Fibroblast of the aortic adventitia (primary cell): ENCODE measurements at places on chromosomes 1 and 21. TPM values are rescaled to one million over a fixed set of nuclear protein-coding genes. Genes with fewer than 3 reads are reported as not detected.

Gene PADI2
- total RNA-seq = 0.09 and 0.16 TPM in 2 replicates

Gene AKIRIN1
- 32.8 and 33.6 TPM in 2 replicates for total RNA-seq

Gene GABPB2
- total RNA-seq = 5.2 and 14.6 TPM in 2 replicates

Gene NUP210L
- 0.09 TPM in 1 of 2 replicates, not detected in the other for total RNA-seq

Gene MAB21L3
- 0.18 and 0.41 TPM in 2 replicates for total RNA-seq

Gene FOXO6
- not detected in 2 replicates for total RNA-seq

Gene GUCA2A
- not detected in 2 replicates for total RNA-seq

Gene CFHR3
- total RNA-seq = not detected in 2 replicates

Gene RCC1
- total RNA-seq = 28.8 and 101 TPM in 2 replicates

Gene PEF1
- total RNA-seq = 33.3 and 59.8 TPM in 2 replicates

Gene F3
- 6.9 and 24.0 TPM in 2 replicates for total RNA-seq

Gene HSD11B1
- total RNA-seq = 6.3 and 33.3 TPM in 2 replicates

Gene GBP2
- 19.8 and 75.5 TPM in 2 replicates for total RNA-seq

Gene DENND2C
- total RNA-seq = 4.8 and 5.3 TPM in 2 replicates

Gene ZSCAN20
- 6.2 and 6.7 TPM in 2 replicates for total RNA-seq

Gene FCER1G
- not detected in 2 replicates for total RNA-seq

Gene SYPL2
- total RNA-seq = 0.25 and 1.7 TPM in 2 replicates

Gene CYP4Z1
- not detected in 2 replicates for total RNA-seq

Gene FALEC
- total RNA-seq = not detected in 2 replicates

Gene NUDT4B
- 72.0 and 77.5 TPM in 2 replicates for total RNA-seq

Gene PTPRU
- total RNA-seq = 25.8 and 36.6 TPM in 2 replicates

Gene TINAGL1
- total RNA-seq = 1.2 and 99.8 TPM in 2 replicates

Gene ACTL8
- not detected in 2 replicates for total RNA-seq

Gene ATP6V0B
- total RNA-seq = 47.3 and 53.1 TPM in 2 replicates

Gene RGS8
- total RNA-seq = 0.16 TPM in 1 of 2 replicates, not detected in the other

Gene COL11A1
- total RNA-seq = 0.45 and 49.6 TPM in 2 replicates

Gene LTN1
- total RNA-seq = 25.9 and 35.2 TPM in 2 replicates

Gene DMRTA2
- total RNA-seq = 0.18 TPM in 1 of 2 replicates, not detected in the other

Gene PTPRC
- total RNA-seq = 0.09 TPM in 1 of 2 replicates, not detected in the other

Gene OR6K3
- total RNA-seq = not detected in 2 replicates

Gene SPTA1
- 1.2 TPM in 1 of 2 replicates, not detected in the other for total RNA-seq

Gene ZNF695
- total RNA-seq = 0.82 and 1.4 TPM in 2 replicates

Gene IL22RA1
- total RNA-seq = 0.09 TPM in 1 of 2 replicates, not detected in the other

Gene RGS7
- total RNA-seq = 0.63 TPM in 1 of 2 replicates, not detected in the other

Gene GJA9
- total RNA-seq = 0.09 TPM in 1 of 2 replicates, not detected in the other

Gene CNKSR1
- 0.27 TPM in 1 of 2 replicates, not detected in the other for total RNA-seq
